ENCODE measurements at places on chromosomes 5 and 9.

- no peak for DNase-seq
These were observed 18.2 kb upstream of the STK32A start for GRCh38 chr5:147216552-147217154.

- DNase-seq = no peak
These were observed 18.1 kb upstream of the CLK4 start for GRCh38 chr5:178644826-178645545.

GRCh38 chr5:168471785-168472184, 14.5 kb upstream of the RARS1 start:
- DNase-seq = no peak

- peak; percentile 17 for DNase-seq
These were observed 67.0 kb upstream of the DPYSL3 start for GRCh38 chr5:147576646-147577535.

DNA sequence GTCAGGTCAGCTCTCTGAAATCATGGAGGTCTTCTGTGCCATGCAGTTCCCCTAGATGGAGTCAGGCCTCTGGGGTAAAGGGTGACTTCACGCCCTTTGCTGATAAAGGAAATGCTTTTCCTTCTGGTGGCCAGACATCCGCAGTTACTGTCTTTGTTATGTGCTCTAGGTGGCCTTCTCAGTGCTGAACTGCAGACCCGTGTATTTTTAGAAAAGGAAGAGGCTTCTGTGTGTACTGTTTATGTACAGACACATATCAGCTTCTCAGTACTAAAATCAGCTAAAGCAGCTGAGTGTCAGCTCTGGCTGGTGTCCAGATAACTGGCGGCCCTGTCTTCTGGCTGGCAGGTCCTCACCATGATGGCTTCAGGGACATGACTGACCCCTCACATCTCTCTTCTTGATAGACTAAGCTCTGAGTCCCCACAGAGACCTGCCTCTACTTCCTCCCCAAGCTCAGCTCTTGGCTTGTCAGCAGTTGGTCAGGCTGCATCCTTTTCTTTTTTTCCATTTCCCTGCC, 75.3 kb downstream of the ARHGAP26 start:
- DNase-seq = no peak

- DNase-seq = no peak
These were observed 456.7 kb downstream of the TLE4 start for GRCh38 chr9:80028501-80028900.

GRCh38 chr5:135395451-135395850, 3.6 kb downstream of the MACROH2A1 start:
- DNase-seq = no peak

- no peak for DNase-seq
These were observed 94.4 kb downstream of the ANKH start for GRCh38 chr5:14777187-14777586.

- no peak for DNase-seq
These were observed 4.2 kb upstream of the FGF18 start for GRCh38 chr5:171415115-171415730.

DNA sequence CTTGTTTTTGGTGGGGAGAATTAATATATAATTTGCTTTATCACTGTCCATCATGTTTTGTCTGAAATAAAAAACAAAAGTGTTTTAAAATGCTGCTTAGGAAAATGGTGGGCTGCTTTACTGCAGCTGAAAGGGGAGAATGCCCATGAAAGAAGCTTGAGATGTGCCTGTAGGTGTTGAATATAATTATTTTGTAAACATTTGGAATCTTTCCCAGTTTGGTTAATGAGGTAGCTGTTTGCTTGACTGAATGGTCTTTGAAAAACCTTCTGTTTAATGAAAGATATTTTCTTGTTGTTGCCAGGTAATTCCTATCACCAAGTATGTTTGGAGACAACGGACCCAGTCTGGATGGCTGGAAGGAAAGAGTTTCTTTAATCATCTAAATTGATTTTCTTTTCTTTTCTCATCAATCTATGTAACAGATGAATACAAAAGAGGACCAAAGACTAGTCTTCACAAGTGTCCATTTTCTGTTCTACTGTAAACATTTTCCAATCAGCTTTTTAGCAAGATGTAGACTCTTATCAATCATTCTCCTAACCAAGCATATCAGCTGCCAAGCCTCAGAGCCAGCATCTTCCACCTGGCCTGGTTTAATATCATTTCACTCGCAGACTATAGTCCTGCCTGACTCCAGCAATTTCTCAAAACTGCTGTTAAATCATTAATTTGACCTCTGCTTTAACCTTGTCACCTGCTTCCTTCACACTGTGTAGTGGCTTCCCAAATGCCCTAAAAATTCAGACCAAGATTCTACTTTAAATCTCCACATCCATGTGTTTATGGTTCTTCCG, 441.2 kb upstream of the CHD1 start:
- no peak for DNase-seq

DNA sequence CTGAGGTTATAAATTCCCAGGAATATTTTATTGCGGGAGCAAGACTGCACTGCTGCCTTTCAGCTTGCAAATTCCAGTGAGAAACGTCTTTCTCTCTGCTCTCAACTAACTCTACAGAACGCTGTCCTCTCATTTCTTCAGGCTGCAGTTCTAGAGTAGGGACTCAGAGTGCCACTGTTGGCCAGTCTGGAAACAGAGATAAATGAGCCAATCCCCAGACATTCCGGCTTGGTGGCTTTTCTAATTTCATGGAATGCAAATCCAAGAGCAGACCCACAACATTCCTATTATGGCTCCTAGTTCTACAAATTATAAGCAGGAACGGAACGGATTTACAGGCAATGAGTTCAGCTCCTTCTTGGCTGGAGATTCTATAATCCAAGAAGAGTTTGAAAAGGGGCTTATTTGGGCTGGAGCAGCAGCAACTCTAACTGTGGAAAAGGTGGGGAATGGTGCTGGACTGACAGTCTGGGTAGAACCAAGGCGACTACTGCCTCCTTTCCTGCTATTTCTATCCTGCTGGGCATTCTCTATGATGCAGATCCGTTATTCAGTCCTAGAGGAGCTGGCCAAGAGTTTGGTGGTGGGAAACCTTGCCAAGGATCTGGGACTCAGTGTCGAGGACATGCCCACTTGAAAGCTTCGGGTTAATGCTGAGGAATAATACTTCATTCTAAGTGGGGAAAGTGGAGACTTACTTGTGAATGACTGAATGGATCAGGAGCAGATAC, 9.3 kb downstream of the PCDHGA12 start:
- no peak for DNase-seq

GRCh38 chr5:3400659-3401058, 195.0 kb upstream of the IRX1 start:
- no peak for DNase-seq

GRCh38 chr5:95620870-95621838, 1.3 kb downstream of the GPR150 start:
- DNase-seq = peak; percentile 30

DNA sequence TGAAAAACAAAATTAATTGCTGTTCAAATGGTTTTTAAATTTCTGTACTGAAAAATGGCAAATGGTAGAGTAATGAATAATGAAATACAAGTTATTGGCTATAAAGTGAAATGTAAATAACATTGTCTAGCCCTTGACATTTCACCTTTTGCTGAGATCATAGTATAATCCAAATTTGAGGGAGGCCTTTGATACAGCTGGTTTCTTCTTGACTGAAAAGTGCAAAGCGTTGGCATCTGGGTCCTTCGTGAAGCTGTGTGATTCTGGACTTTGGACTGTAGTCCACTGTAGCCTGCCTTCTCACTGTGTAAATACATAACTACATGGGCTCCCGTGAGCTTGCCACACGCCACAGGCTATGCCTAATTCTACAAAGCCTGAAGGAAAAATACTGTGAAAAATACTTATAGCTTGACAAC, 52.3 kb downstream of the ARHGEF28 start:
- DNase-seq = no peak

DNA sequence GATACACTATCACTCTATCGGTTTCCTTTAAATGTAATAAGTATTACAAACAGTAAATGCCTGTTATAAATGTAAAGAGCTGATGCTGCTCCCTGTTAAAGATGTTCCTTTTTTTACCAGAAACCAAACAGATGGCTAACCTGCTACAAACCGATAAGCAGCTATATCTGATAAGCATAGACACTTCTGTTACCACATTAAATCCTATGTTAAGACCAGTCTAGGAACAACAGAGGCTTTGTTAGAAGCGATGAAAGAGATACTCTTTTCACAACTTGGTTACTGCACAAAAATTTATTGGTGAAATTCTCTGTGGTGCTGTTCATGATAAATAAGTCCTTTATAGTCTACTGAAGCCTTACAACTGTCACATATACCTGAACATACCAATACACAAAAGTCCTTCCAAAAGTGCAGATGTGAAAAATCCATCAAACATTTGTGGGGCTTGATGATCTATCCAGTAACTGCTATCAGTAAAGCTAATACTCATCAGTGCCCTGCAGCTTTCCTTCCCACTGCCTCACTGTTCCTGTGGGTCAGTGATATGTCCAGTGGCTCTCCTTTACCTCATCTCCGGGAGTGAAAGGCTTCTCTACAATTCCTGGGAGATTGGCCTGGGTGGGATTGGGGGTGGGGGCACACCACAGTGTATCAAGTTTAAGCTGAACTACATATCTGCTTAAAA, 25.8 kb upstream of the PRXL2C start:
- no peak for DNase-seq
